ENCODE measurements at places on chromosomes 1 and 21. TPM values are rescaled to one million over a fixed set of nuclear protein-coding genes. Genes with fewer than 3 reads are reported as not detected.
A peak's percentile ranks its signal among the peaks of the same experiment; 100 is the strongest.

GRCh38 chr1:166627558-166627957, 211.7 kb upstream of the POGK start:
- DNase-seq: no peak
- no peak overlapping the region for H3K27ac ChIP-seq
- H3K27me3 ChIP-seq: no peaks in the 10 kb centered on the region
- no peaks in the 10 kb centered on the region for H3K36me3 ChIP-seq
- H3K4me1 ChIP-seq: no peaks in the 10 kb centered on the region
- H3K4me3 ChIP-seq: no peak overlapping the region

- H3K4me3 ChIP-seq: peak overlapping the region; percentile 98
- no peak for DNase-seq
- peak overlapping the region; percentile 98 for H3K27ac ChIP-seq
- peaks cover 23% of the 10 kb centered on the region for H3K36me3 ChIP-seq
- peaks cover 9% of the 10 kb centered on the region for H3K4me1 ChIP-seq
- no peaks in the 10 kb centered on the region for H3K27me3 ChIP-seq
These were observed 1.4 kb downstream of the RPS8 start for GRCh38 chr1:44776730-44777068.

GRCh38 chr1:34049477-34049876, 115.6 kb downstream of the CSMD2 start:
- no peak for DNase-seq
- no peak overlapping the region for H3K4me3 ChIP-seq
- H3K27me3 ChIP-seq: no peaks in the 10 kb centered on the region
- H3K4me1 ChIP-seq: no peaks in the 10 kb centered on the region
- no peaks in the 10 kb centered on the region for H3K36me3 ChIP-seq

DNA sequence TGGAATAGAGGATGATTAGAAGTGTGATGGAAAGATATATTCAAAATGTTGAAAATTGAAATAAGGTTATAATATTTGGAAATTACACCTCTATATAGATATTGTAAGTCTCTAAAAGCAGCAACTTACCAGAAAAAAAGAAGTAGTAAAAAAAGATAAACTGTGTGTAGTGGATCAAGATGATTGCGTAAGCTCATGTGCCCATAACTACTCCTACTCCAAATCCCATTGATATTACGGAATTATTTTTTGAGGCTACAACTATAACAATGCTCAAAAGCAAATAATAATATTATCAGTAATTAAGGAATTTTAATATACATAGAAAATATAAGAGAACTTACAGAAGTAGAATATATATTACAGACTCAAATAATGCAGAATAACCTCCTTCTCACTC, 33.6 kb downstream of the CATSPERE start:
- no peaks in the 10 kb centered on the region for H3K27me3 ChIP-seq
- no peak for DNase-seq
- H3K36me3 ChIP-seq: no peaks in the 10 kb centered on the region
- H3K27ac ChIP-seq: no peak overlapping the region
- H3K4me1 ChIP-seq: no peaks in the 10 kb centered on the region
- no peak overlapping the region for H3K4me3 ChIP-seq

DNA sequence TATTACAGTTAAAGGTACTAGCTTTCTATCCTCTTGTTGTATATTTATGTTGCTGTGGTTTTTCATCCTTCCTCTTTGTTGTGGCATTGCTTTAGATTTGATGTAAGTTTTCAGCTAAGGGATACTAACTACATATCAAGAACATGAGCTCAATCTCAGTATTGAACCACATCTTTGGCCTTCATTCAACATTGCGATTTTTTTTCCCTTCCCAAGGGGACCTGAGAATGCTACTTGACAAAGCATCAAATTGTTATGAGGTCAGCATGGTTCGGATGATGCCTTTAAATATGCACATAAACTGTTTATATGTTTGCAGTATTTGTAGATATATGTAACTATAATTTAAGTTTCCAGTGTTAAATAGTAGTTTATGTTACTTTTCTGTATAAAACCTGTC, 31.7 kb upstream of the GPR88 start:
- no peak overlapping the region for H3K27ac ChIP-seq
- H3K27me3 ChIP-seq: no peaks in the 10 kb centered on the region
- H3K4me3 ChIP-seq: no peak overlapping the region
- DNase-seq: no peak
- H3K36me3 ChIP-seq: no peaks in the 10 kb centered on the region

- no peaks in the 10 kb centered on the region for H3K36me3 ChIP-seq
- H3K4me3 ChIP-seq: no peak overlapping the region
- H3K27ac ChIP-seq: no peak overlapping the region
These were observed 14.3 kb downstream of the SAMSN1 start for GRCh38 chr21:14531757-14532316.

DNA sequence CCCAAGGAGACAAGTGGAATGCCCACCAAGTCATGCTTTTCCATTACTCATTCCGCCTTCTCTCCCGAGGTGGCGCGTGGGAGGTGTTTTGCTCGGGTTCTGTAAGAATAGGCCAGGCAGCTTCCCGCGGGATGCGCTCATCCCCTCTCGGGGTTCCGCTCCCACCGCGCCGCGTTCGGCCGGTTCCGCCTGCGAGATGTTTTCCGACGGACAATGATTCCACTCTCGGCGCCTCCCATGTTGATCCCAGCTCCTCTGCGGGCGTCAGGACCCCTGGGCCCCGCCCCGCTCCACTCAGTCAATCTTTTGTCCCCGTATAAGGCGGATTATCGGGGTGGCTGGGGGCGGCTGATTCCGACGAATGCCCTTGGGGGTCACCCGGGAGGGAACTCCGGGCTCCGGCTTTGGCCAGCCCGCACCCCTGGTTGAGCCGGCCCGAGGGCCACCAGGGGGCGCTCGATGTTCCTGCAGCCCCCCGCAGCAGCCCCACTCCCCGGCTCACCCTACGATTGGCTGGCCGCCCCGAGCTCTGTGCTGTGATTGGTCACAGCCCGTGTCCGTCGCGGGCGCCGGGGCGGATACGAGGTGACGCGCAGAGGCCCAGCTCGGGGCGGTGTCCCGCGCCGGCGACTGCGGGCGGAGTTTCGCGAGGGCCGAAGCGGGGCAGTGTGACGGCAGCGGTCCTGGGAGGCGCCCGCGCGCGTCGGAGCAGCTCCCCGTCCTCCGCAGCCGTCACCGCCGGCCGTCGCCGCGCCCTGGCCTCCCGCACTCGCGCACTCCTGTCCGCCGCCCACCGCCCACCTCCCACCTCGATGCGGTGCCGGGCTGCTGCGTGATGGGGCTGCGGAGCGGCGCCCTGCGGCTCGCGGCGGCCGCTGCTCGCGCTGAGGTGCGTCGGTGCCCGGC, at the start of gene KIF1B:
Gene KIF1B (plus strand): TSS at position 666 of the 906 bp plus-strand sequence. CDS start 21,759 bp downstream, outside the sequence.
- peaks cover 15% of the 10 kb centered on the region for H3K4me1 ChIP-seq
- peak within 1 kb of the TSS; percentile 100 for H3K27ac ChIP-seq
- no peaks in the 10 kb centered on the region for H3K27me3 ChIP-seq
- no peaks in the 10 kb centered on the region for H3K36me3 ChIP-seq
- DNase-seq: peak; percentile 95

E2F2 gene
- total RNA-seq: 0.35 TPM

MXRA8 gene
- 239 TPM for total RNA-seq

NPPB gene
- total RNA-seq: not detected

DPYD gene
- total RNA-seq: 44.2 TPM

HRNR gene
- not detected for total RNA-seq

RHBDL2 gene
- 0.85 TPM for total RNA-seq

Data from thoracic aorta (tissue), 2 donors.